ENCODE measurements at places on chromosomes 3 and 15. TPM values are rescaled to one million over a fixed set of nuclear protein-coding genes. Genes with fewer than 3 reads are reported as not detected.

Gene TPM1
- total RNA-seq: 1,935 TPM

Gene MST1R
- not detected for total RNA-seq

Gene RLBP1
- not detected for total RNA-seq

Gene SYNPR
- not detected for total RNA-seq

Gene BCHE
- total RNA-seq: not detected

Gene ROPN1
- total RNA-seq: not detected

Gene STRIT1
- total RNA-seq: not detected

Gene REC114
- total RNA-seq: not detected

Gene RYR3
- total RNA-seq: not detected

Gene GCNT3
- not detected for total RNA-seq

Gene HESX1
- total RNA-seq: not detected

Gene LHFPL4
- total RNA-seq: not detected

Gene TRIM42
- not detected for total RNA-seq

Gene GABRR3
- total RNA-seq: not detected

Gene BNIP2
- 113 TPM for total RNA-seq

Gene CLDN11
- total RNA-seq: 81.9 TPM

Gene MGLL
- 59.2 TPM for total RNA-seq

Gene PTH1R
- not detected for total RNA-seq
